ENCODE measurements at places on chromosomes 13 and 19.

- DNase-seq: peak; percentile 55
Measured at GRCh38 chr13:45851171-45851921, at the start of gene SIAH3. Gene SIAH3 (minus strand): TSS chr13:45851753. CDS start chr13:45851629, 124 bp downstream.

- no peak for DNase-seq
Measured at GRCh38 chr13:106163426-106163825, 372.0 kb downstream of the EFNB2 start.

- DNase-seq: no peak
Measured at GRCh38 chr19:40921005-40921897, 39.2 kb upstream of the CYP2A7 start.

DNA sequence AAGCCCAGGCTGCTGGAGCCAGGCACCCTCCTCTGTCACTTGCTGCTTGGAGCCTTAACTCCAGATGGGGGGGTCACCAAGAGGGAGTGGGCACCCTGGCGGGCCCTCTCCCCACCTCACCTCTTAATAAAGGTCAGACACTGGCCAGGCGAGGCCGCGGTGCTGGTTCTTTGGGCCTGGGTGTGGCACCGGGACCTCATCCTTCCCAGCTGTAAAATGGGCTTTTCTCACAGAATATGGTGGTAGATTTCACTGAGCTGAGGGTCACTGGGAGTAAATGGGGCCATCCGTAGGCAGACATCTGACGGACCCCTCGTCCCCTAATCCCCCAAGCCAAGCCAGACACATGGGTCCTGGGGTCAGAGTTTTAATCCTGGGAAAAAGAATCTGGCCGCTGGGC lies 14.9 kb downstream of the STAP2 start:
- DNase-seq: no peak

DNA sequence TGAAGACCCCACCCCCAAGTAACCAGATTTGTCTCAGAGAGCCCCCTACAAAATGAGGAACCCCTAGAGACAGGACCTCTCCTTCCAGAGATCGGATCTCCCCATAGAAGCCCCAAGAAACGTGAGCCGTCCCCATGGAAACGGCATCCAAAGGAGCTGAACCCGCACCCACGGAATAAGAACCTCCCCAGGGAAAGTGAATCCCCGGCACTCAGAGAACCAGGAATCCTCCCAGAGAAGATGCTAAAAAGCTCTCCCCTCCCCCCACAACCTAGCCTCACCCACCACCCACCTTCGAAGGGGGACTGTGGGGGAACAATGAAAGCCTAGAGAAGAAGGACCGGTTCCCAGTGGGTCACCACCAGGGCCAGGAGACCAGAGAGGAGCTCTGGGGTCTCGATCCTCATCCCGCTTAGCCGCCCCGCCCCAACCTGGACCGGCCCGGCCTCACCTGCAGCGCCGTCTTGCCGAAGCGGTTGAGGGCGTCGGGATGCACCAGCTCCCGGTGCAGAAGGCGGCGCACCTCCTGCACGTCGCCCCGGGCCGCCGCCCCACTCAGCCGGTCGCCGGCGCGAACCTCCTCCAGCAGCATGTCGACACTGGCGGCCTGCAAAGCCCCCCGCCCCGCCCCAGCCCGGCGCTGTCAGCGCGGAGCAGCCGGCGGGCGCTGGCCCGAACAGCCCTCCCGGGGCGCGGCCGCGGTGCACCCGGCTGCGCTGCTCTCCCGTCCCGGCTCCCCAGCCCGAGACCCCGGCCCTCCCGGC lies 535 bp downstream of the CDKN2D start:
- DNase-seq: no peak

DNA sequence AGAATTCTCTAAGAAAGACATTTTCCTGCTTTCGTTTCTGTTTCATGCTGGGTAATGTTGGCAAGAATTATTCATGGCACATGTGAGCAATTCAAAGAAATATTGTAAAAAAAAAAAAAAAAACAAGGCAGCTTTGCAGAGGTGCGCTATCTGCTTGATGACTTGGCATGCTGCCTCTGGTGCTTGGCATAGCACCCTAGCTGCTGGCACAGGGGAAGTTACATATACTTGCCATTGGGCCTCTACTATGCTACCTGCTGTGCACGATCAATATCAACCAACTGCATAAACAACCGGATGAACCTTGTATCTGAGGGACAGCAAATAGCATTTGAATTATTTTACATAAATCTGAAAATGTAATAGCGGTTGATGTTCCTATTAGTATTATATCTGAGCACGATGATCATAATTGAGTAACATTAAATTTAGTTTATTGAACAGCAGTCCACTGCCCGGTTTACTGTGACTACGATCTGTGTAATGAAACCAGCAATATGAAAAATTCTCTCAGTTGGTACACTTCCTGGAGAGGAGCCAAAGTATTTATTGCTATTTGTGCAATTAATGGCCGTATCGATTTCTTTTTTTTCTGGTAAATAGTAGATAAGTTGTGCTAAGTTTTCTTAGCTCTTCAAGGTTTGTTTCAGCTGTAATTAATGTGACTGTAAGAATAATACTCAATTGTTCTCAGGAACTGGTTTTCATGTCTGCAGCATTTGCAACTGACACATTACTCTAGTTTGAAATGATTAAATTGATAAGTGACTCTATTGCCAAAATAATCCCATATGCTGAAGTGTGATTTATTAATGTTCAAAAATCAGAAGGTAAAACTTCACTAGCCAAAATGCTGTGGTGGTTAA lies 717.3 kb downstream of the DACH1 start:
- no peak for DNase-seq

DNA sequence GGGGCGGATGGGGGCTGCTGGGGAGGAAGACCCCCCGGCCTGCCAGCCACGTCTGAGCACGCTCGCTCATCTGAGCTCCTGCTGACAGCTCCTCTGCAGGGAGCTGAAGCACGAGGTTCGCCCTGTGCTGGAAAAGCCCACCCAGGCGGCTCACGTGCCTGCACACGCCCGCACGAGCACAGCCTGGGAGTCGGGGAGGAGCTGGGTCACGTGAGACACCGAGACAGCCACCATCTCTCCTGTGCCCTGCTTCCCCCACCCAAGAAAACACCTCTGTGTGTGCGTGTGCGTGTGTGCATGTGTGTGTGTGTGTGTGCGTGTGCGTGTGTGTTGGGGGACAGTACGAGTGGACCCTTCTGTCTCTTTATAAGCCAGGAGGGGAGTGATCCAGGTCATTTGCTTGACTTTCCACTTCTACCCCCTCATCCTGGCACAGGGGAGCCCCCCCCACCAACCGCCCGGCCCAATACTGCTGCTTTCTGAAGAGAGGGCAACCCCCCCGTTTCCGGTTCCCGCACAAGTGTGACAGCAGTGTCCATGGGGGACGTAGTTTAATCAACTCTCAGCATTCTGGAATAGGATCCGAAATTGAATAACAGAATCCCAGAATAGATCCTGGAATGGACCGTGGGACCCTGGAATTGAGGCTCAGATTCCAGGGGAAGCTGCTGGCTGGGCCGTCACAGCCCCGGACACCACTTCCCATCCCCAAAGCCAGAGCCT lies 42.5 kb downstream of the CELF5 start:
- DNase-seq: no peak

DNA sequence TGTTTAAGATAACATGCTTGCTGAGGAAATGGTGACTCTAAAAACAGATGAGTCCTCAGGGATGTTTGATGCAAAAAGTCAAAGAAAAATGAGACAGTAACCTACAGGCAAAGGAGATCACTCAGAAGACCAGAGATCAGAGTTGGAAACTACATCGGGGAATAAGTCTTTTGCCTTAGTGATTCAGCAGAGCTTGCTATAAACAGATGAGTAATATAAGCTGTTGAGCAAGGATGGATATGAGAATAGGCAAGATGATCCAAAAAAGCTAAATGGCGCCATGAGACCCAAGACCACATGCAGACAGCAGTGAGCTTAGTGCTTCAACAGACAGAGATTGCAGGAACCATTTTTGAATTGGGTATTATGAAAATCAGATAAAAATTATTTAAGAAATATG lies 168.6 kb downstream of the POSTN start:
- no peak for DNase-seq

- peak; percentile 48 for DNase-seq
Measured at GRCh38 chr19:21704320-21704719, 63.1 kb downstream of the ZNF100 start.

- no peak for DNase-seq
Measured at GRCh38 chr13:112256716-112257494, 119.2 kb upstream of the SPACA7 start.

DNA sequence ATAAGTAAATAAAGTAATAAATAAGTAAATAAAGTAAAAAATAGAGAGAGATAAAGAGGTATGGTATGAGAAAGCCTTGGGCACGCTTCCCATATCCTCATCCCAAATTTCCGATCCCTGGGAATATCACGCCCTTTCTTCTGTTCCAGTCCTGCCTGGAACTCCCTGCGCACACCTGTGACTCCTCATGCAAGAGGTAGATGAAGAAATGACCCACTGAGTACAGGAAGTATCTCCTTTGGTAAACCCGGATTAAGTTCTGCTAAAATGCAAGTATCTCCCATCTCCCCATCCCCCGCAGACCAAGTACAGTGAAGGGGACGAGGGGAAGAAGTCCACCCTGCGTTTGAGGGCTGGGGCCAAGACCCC lies 399 bp upstream of the ZNF136 start:
- DNase-seq: no peak

- peak; percentile 95 for DNase-seq
Measured at GRCh38 chr19:14475251-14476073, at the start of gene PTGER1. Gene PTGER1 (minus strand): TSS chr19:14475354. CDS start chr19:14474320, 1,034 bp downstream.

DNA sequence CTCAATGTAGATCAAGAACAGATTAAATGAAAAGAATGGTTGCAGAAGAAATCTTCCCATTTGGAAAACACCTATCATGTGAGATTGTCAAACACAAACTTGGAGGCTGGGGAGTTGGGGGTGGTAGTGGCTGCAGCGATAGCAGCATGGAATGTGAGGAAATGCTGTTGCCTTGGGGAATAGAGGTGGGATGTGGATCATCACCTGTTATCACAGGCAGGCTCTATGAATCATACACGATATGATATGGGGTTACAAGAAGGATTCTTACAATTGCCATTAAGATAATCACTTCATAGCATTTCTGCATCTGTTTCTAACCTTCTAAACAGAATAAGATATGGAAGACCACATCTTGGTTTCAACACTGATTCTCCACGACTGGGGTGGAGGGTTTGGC lies 88.7 kb downstream of the RNASEH2B start:
- DNase-seq: no peak

- peak; percentile 56 for DNase-seq
Measured at GRCh38 chr19:13932911-13933393, 5.3 kb downstream of the PODNL1 start.

- no peak for DNase-seq
Measured at GRCh38 chr13:44347301-44347700, 26.3 kb upstream of the SERP2 start.

DNA sequence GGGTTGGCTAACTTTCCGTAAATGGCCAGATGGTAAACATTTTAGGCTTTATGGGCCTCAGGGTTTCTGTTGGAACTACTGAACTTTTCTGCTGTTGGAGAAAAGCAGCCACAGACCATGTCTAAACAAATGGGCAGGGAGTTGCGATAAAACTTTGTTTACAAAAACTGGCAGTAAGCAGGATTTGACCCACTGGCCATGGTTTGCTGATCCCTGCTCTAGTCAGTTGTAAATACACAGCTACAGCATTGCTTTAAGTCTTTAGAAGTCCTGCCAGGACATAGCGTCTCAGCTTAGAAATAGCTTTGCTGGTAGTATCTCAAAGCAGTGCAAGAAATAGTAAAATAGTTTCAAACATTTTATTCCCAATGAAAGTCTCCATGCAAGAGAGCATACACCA lies 88.4 kb downstream of the NALCN start:
- no peak for DNase-seq

DNA sequence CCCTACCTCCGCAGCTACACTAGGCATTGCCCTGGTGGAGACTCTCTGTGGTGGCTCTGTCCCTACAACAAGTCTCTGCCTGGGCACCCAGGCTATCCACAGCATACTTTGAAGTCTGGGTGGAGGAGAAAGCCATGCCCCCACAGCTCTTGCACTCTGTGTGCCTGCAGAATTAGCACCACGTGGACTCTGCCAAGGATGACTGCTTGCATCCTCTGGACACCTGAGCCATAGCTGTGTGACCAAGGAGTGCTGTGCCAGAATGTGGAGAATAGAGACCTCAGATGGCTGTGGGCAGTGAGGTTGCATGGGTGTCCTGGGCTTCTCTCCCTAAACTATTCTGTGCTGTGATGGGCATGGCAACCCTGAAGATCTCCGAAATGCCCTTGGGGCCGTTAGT lies 21.2 kb upstream of the MCF2L start:
- no peak for DNase-seq

DNA sequence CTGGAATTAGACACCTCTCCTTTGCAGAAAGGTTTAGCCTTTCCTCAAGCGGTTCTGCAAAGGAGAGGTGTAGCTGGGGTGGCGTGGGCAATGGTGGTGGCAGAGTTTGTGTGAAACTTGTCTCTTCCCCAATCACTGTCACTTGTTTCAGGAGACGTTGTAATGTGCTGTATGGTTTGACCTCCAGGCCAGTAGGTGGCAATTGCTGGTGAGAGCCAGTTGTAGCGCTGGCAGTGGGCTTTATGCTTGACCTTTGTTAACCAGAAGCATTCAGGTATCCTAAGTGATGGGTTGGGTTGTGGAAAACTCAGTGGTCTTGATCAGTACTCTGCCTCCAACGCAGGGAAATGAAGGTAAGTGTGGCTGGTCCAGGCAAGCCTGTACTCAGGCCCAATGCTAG lies 12.7 kb upstream of the LILRA5 start:
- DNase-seq: no peak

DNA sequence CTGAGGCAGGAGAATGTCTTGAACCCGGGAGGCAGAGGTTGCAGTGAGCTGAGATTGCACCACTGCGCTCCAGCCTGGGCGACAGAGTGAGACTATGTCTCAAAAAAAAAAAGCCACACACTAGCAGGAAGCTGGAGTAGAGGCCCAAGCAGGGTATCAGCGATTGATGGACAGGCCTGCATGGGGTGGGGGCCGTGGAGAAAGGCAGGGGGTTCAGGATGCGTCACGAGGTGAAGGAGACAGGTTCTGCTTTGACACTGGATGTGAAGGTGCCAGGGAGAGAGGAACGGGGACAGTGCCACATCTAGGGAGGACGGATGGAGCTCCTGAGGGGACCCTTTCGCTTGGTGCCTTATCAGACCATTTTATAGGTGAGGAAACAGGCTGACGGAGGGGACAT lies 7.1 kb downstream of the COLGALT1 start:
- DNase-seq: no peak

GRCh38 chr13:92097337-92097903 lies 699.0 kb downstream of the GPC5 start:
- no peak for DNase-seq

- DNase-seq: peak; percentile 51
Measured at GRCh38 chr13:35475960-35476943, at the start of gene MAB21L1. Gene MAB21L1 (minus strand): TSS chr13:35476689. CDS start chr13:35476138, 551 bp downstream.

DNA sequence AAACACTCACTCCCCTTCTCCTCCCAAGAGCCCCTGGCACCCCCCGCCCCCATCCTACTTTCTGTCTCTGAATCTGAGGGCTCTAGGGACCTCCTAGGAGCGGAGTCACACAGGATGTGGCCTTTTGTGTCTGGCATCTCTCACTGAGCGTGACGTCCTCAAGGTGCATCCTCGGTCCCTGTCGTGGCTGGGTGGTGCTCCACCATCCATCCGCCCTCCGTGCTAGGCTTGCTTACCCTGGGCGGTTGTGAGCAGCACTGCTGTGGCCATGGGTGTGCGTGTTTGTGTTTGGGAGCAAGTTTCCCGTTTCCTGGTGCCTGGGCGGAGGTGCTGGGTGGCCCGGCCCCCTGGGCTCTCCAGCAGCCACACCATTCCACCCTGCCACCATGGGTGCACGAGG lies 12.2 kb downstream of the PLEKHJ1 start:
- DNase-seq: no peak

- DNase-seq: no peak
Measured at GRCh38 chr13:31733066-31733465, 6.3 kb upstream of the RXFP2 start.

GRCh38 chr19:3970808-3971598 lies at the start of gene DAPK3:
Gene DAPK3 (minus strand): TSS chr19:3971099. CDS start chr19:3969735, 1,364 bp downstream.
- DNase-seq: peak; percentile 99

Data from H7 (cell line).